ENCODE measurements at places on chromosomes 12 and 14.

- peak; percentile 77 for DNase-seq
Observed at GRCh38 chr14:53226553-53226952, 73.4 kb upstream of the DDHD1 start.

GRCh38 chr14:93347850-93348249 is 868 bp downstream of the COX8C start:
- DNase-seq: no peak

DNA sequence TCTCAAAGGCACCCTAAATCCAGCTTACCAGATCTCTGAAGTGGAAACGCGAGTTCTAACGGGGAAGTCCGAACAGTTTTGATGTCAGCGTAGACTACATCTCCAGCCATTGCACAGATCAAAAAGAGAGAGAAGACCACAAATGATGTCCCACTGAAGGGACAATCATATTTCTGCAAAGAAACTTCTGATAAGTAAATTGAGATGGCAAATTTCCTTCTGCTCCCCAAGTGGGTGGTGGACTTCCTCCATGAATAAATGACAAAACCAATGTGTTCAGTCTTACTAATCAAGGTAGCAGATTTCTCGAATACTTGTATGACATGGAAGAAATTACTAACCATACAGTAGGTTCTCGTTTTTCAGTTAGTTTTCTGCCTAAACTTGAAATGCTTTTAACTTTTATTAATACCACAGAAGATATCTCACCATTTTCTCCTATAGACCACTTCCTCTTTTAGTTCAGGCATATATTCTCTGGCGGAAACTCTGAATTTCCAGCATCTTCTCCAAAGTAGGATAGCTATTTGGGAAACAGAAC is at the start of gene CLECL1:
CLECL1 (minus strand) TSS at position 177 of the 541 bp plus-strand sequence.
- no peak for DNase-seq

GRCh38 chr14:51653079-51653774 is 1.5 kb downstream of the FRMD6 start:
- peak; percentile 39 for DNase-seq

- no peak for DNase-seq
Observed at GRCh38 chr14:38138473-38139138, 69.1 kb upstream of the SSTR1 start.

GRCh38 chr14:31837031-31837430 is 240.1 kb upstream of the ARHGAP5 start:
- DNase-seq: no peak

GRCh38 chr12:55724226-55724939 is 4.2 kb downstream of the RDH5 start:
- DNase-seq: peak; percentile 73

GRCh38 chr14:102859911-102860310 is 62.6 kb upstream of the AMN start:
- DNase-seq: no peak

GRCh38 chr12:120067084-120067869 is 49.3 kb downstream of the RAB35 start:
- DNase-seq: no peak

- no peak for DNase-seq
Observed at GRCh38 chr12:103181366-103182152, 224.1 kb downstream of the ASCL1 start.

- DNase-seq: no peak
Observed at GRCh38 chr14:93186956-93187355, 1.8 kb downstream of the LYSET start.

DNA sequence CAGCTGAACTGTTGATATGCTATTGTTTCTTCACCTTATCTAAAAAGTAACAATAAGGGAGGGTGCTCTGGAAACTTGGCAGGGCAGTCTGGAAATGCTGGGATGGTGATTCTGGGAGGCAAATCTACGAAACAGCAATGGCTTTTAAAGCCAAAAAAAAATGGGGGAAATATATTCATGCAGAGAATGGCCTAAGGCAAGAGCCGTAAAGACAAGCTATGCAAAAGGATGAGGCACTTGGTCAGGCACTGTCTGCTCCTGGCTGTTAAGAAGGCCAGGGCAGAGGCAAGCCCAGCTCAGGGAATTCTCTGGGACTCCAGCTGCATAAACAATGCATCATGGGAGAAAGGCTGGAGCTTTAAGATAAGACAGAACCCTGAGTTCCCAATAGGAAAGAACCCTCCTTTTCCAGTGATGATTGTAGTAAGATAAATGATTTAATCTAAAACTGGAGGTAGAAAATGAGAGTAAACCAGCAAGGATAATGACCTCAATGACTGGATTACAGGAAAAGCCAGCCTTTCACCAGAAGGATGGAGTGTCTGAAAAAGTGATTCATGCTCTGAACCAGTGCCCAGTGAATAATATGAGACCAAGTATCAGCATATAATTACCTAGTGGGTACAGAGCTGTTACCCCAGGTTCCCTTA is 46.0 kb downstream of the ITPR2 start:
- no peak for DNase-seq

GRCh38 chr12:116259800-116260577 is 17.5 kb downstream of the MED13L start:
- DNase-seq: no peak

DNA sequence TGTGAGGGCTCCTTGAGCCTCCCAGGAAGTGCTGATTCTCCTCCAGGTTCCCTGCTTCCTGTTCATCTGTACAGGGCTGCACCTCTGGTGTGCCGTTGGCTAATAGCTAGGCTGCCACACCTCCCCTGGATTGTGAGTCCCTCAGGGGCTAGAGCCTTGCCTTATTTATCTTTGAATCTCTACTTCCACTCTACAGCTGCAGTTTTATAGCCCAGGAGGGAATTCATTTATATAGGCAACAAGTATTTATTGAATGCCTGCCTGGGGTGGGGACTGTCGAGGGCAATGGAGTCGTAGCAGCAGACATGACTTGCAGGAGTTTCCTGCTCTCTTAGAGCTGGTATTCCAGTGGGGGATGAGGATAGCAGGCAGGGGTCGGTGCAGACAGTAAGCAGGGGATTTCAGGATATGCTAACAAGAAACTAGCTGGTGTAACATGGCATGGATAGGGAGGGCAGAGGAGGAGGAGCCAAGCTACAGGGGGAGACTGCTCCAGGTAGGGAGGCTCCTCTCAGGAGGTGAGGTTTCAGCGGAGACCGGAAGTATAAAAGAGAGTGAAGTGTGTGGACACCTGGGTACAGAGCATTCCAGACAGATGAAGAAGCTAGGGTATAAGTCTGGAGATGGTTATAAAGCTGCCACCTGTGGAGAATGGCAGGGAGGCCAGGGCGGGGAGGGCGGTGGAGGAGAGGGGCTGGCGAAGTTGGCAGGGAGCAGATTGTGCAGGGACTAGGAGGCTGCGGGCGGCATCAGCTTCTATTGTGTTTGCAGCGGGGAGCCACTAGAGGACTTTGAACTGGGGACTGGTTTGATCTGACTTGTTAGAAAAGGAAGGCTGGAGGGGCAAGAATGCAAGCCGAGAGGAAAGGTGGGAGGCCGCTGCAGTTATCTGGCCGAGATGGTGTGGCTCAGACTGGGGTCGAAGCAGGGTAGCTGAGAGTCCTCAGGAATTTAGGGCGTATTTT is 17.2 kb downstream of the USP30 start:
- DNase-seq: no peak

DNA sequence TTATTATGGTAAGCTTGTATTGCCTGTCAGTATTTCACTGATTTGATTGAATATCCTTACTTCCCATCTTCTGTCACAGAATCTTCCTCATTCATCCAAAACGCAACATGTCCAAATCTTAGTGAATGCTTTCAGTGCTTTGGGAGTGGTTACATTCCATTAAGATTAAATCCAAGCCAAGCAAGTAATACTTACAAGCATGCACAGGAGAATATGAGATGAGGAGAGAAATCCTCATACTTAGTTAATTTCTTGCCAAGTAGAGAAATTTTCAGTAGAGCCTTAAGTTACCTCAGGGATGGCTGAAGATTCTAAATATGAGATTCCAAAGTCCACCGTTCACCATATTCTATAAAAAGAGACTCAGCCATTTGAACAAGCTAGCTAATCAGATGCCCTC is 316.0 kb downstream of the RAD51B start:
- no peak for DNase-seq
